Natural killer cell (primary cell): ENCODE measurements at places on chromosomes 2 and 18.

DNA sequence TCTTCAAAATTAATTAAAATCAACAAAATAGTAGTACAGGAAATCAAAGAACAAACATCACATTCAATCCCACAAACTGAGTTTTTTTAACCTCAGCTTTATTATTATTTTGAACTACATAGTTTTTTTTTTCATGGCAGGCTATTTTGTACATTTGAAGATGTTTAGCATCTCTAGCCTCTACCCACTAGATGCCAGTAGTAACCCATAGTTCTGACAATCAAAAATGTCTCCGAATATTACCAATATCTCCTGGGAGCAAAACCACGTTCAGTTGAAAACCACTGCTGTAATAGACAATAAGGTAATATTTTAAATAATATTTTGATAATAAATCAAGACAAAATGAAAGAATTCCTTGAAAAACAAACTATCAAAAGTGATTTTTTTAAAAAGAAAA is 702.6 kb upstream of the LRRTM1 start:
- DNase-seq: no peak

GRCh38 chr2:85388878-85389538 is 21.2 kb downstream of the CAPG start:
- no peak for DNase-seq

DNA sequence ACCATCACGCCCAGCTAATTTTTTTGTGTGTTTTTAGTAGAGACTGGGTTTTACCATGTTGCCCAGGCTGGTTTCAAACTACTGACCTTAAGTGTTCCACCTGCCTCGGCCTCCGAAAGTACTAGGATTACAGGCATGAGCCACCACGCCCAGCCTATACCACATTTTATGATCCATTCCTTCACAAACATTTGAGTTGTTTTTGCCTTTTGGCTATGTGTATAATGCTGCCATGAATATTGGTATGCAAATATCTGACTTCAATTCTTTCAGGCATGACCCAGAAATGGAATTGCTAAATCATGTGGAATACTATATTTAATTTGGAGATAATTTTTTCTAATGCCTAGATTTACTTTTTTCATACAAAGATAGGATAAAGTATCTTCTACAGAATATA is 68.6 kb downstream of the TTC27 start:
- DNase-seq: no peak

- no peak for DNase-seq
Observed at GRCh38 chr2:11598228-11598731, 64.4 kb downstream of the GREB1 start.

GRCh38 chr2:204258890-204259289 is 286.4 kb upstream of the PARD3B start:
- DNase-seq: no peak

GRCh38 chr2:99878581-99879350 is 263.6 kb downstream of the AFF3 start:
- DNase-seq: no peak

GRCh38 chr18:30929718-30930117 is 112.8 kb downstream of the DSC3 start:
- no peak for DNase-seq
